NB4 (cell line): ENCODE measurements at places on chromosomes 3 and 15.

DNA sequence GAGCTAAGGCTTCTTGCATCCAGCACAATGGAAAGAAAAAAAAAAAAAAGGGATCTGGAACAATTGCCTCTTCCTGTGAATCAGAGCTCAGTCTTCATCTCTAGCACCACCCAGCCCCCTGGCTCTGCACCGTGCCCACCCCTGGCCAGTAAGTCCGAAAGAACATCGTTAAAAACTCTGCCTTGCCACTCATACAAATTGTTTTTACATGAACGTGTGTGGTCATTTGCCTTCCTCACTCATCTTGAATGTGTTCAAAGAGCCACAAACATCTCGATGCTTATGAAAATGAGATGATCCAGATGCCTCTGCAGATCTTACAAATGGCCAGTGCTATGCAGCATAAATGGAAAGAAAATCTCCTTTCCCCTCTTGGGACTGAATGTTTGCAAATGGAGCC is 400.0 kb upstream of the PPP2R3A start:
- no peak for DNase-seq

DNA sequence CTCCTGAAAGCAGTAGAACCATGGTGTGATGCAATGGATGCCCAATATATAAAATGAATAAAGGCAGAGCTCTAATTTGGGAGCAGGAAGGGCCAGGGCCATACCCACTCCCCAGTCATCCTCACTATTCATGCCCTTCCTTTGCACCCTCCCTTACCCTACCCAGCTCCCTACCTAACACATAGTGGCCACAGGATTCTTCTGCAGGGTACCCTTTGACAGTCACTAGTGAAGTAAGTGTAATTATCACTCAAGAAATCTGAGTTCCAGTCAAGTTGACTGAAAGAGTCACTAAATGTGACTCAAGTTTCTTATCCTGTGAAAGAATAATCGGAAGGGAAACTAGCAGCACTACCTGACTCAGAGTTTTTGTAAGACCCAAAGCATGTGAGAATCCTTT is 69.2 kb downstream of the RASA2 start:
- DNase-seq: no peak

DNA sequence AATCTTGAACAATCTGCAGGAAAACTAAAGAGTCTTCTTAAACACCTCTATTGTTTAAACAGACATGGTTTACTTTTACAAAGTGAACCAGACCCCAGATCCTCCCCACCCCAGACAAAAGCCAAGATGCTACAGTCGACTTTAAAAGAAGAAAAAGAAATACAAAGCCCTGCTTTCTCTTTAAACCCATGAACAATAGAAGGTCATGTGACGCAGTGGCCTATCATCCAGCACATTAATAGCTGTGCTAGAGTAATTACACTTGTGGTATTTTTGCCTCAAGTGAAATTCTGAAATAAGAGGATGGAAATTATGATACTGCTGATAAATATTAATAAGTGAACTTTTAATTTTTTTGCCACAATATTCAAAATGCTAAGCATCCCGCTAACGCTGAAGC is 613.4 kb downstream of the FOXP1 start:
- DNase-seq: no peak

DNA sequence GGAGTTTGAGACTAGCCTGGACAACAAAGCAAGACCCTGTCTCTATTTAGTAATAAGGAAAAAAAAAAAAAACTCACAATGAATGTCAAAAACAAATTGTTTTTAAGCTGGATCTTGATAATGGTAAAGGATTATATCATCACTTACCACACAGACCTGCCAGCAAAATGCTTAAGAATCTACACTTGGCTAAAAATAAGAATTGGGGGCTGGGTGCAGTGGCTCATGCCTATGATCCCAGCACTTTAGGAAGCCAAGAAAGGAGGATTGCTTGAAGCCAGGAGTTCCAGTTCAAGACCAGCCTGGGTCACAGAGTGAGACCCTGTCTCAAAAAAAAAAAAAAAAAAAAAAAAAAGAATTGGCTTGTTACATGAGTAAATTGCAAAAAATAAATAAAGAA is 31.0 kb downstream of the ACAP2 start:
- DNase-seq: no peak

GRCh38 chr3:134150476-134150875 is 100.2 kb downstream of the RYK start:
- no peak for DNase-seq

GRCh38 chr3:42368861-42369260 is 41.5 kb downstream of the LYZL4 start:
- no peak for DNase-seq

DNA sequence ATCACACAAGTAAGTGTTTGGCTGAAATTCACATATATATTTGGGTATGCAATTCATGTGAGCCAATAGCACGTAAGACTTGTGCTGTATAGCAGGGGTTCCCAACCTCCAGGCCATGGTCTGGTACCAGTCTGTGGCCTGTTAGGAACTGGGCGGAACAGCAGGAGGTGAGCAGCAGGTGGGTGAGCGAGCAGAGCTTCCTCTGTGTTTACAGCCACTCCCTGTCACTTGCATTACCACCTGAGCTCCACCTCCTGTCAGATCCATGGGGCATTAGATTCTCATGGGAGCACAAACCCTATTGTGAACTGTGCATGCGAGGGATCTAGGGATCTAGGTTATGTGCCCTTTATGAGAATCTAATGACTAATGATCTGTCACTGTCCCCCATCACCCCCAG is 59.7 kb downstream of the MAP3K13 start:
- DNase-seq: no peak

DNA sequence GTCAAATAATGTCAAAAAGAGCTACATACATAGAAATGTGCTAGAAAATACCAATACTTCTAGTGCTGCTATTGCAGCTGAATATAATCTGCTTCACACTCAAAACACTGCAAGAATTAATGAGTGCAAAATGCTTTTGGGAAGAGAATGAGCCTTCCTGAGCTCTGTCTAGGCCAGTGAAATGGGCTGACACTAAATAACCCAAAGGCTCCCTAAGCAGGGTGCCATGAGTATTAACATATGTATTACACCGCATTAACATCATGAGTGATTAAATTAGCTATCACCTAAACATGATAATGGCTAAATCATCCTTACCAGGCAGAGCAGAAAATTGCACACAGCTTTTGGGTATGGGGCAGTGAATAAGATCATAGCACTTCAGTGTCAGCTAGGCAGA is 806.3 kb upstream of the NECTIN3 start:
- no peak for DNase-seq

- no peak for DNase-seq
Measured at GRCh38 chr3:14803101-14803980, 15.4 kb upstream of the FGD5 start.

GRCh38 chr15:97931314-97931713 is 29.2 kb upstream of the ARRDC4 start:
- DNase-seq: no peak

DNA sequence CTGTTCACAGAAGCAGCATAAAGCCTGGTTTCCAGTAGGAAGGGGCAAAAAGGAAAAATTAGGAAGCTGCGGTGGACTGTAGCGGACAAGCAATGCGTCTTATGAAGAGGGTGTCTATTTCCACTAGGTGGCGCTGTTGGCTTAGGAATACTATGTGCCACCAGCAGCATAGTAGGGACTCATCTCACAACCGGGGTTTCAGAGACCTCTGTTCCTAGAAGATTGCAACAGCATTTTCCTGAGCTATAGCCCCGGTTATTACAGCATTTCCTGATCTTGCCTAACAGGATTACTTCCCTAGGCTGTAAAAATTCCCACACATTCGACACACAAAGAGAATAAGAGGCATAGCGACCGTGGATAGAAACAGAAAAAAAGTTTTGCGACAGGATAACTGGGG is 683.0 kb downstream of the TBL1XR1 start:
- peak; percentile 33 for DNase-seq

- no peak for DNase-seq
Measured at GRCh38 chr15:48609486-48609885, 36.0 kb downstream of the FBN1 start.

DNA sequence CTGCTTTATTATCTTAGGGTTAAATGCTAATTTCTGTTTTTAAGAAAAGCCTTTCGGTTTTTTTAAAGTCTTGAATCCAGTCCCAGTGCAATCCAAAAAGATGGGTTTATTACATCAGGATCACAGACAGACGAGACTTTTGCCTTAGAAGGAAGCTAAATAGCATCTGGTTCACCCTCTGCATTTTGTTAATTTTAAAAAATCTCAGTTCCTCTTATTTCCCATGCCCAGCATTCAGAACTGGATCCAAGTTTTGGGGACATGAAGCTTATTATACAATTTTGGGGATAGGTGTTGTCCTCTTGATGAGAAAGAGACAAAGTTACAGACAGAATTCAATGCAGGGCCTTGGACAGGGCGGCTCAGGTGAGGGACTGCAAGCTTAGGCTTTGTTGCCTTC is 181.5 kb upstream of the LYSMD4 start:
- DNase-seq: no peak

DNA sequence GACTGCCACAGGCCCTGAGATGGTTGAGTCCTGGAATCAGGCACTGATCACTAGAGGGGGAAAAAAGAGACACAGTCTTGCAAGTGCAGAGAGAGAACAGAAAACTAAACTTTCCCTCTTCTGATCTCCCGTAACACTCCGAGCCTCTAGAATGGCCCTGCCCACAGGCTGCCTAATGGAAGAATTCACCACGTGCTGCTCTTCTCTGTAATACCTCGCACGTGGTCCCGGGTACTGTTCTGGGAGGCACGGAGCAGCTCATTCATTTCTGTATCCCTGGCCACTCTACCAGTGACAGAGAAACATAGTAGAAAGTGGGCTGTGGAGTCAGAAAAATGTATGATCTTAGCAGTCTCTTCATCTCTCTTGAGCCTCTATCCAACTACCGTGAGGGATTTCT is 30.4 kb downstream of the VGLL4 start:
- no peak for DNase-seq

DNA sequence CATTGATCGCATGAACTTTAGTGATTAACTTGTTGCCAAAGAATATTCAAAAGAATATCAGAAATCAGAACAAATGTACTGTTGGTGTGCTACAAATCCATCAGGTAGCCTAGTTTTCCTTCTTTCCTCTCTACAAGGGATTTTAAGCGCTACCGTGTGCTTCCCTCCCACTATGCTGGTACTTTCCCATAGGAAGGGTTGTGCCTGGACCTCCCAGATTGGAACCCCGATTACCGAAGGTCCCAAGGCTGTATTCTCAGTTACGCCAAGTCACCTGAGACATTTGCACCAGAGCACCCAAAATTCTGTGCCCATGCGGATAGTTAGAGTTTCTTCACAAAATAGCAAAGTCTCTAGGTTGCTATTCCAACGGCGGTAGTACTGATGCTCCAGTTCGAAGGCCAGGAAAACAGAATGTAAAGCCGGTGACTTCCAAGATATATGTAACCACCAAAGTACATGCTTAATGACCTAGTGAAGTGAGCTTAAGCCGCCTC is 23.4 kb upstream of the GATM start:
- no peak for DNase-seq

DNA sequence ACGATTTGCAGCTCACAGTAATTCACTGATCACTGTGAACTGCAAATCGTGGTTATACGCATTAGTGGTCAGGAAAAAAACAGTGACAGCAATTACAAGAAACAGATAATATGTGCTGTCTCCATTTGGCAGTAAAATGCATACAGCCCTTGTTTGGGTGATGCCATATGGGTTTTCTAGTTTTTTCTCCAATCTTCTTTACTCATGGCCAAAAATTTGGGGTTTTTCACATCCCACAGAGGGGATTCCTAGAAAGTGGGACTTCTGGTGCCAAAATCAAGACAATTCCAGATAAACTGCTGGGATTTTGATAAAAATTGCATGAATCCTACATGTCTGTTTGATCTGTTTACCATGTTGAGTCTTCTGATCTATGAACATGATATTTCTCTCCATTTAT is 15.6 kb downstream of the NDN start:
- no peak for DNase-seq

DNA sequence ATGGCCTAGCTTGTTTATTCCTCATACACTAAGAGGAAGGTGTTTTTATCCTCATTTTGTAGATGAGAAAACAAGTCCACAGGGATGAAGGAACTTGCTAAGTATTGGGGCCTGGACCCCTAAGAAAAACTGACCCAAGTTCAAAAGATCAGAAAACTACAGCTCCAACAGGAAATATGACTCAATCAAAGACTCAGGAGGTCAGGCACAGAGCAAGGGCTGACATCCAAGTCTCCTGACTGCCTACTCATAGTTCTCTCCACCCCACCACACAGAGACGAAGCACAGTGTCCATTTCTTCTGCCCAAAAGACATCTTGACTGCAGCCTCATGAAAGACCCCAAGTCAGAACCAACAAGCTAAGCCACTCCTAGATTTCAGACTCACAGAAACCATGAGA is 26.9 kb upstream of the TPM1 start:
- no peak for DNase-seq
